Eye (tissue), 1 donor: ENCODE measurements at places on chromosomes 7 and 10.
A peak's percentile ranks its signal among the peaks of the same experiment; 100 is the strongest.

GRCh38 chr10:130998046-130998435 is 313.5 kb downstream of the TCERG1L start:
- DNase-seq = no peak

- no peak for DNase-seq
Measured at GRCh38 chr7:139620676-139621344, 97.3 kb downstream of the CLEC2L start.

GRCh38 chr10:14459665-14460064 is 128.9 kb upstream of the FRMD4A start:
- DNase-seq = no peak

GRCh38 chr10:89374713-89375141 is 3.1 kb upstream of the IFIT1B start:
- DNase-seq = no peak

- no peak for DNase-seq
Measured at GRCh38 chr7:110891197-110891596, 199.7 kb upstream of the LRRN3 start.

DNA sequence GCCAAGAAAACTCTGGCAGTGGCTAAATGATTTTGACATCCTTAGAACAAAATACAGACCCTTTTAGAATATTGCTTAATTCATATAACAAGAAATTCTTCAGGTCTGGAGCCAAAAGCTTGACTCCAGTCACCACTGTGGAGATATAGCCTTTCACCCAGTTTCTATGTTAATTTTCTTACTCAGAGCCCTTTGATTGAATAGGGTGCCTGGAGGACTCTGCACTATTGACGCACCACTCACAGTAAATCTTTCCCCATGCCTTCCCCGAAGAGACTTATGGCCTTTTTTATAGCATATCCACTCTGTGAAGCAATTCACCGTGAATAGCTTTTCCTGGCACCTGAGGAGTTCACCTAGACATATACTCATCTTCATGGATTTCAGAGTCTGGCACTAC is 613.8 kb downstream of the ZWINT start:
- DNase-seq = no peak

DNA sequence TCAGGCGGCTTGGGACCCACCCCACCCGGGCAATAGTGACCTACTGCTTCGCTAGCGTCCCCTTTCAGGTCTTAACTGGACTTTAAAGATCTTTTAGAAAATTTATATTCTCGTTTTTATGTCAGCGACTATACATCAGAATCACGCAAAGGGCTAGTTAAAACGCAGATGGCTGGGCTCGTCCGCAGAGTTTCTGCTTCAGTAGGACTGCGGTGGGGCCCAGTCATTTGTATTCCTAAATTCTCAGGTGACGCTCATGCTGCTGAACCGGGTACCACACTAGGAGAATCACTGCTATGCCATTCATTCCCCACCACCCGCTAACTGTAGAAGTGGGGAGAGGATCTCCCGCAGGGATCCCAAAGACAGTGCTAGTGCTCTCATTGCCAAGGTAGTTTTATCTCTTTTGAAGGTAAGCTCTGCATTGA is 12.0 kb upstream of the SP8 start:
- DNase-seq = peak; percentile 72

- no peak for DNase-seq
Measured at GRCh38 chr10:63115732-63116383, 17.3 kb upstream of the NRBF2 start.

DNA sequence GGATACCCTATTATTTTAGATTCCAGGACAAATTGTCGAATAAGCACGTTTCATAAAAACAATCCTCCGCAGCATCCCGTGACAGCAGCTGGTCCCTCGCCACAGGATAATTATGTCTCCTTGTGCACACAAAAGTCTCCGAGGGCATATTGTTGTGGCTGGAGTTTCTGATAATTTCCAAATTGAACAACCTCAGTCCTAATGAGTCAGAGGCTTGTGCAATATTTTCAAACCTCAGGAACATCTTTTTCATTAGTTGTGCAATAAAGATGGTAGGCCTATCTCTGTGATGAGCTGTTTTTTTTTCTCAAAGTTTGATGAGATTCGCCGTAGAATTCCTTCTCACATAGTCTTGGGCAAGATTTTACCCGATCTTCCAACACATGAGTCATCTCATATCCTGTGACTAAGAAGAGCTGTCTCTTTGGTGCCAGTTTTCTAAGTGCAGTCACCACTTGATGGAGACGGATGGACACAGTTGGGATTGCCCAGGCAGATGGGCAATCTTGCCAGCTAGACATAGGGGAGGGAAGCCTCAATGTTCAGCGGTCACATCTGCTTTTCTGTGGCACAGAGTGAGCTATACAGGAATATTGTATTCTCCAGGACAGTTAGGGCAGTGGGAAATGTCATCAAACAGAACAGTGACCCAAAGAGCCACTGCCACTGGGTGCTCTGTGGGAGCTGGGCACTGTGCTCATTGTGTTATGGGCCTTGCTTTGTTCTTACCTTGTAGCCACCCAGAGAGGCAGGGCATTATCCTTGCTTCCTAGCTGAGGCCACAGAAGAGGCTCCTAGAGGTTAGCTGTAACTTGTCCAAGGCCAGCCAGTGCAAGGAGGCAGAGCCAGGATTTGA is 7.8 kb downstream of the HTRA1 start:
- DNase-seq = peak; percentile 37

DNA sequence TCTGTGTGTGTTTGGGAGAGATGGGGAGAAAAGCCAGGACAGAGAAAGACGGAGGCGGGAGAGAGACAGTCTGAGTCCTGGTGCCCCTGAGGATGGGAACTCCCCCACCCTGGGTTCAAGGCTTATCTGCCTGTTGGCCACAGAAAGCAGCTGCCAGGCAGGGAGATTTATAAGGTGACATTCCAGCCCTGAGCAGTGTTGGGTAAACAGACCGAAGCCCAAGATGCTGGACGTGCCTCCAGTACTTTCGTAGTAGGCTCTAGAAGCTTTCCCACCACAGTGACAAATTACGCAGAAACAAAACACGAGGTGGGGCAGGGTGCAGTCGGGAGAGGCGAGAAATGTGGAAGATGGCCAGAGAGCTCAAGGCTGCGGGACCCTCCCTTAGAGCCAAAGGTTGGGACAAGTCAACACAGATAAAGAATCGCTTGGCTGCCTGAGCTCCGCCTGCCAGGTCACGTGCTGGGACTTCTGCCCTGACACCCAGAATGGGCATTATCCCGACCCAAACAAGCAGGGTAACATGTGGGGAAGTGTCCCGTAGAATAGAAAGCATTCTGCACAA is 41.1 kb downstream of the CCDC3 start:
- DNase-seq = no peak
